GOT3 (cell line): ENCODE measurements at places on chromosomes 2 and 18.

DNA sequence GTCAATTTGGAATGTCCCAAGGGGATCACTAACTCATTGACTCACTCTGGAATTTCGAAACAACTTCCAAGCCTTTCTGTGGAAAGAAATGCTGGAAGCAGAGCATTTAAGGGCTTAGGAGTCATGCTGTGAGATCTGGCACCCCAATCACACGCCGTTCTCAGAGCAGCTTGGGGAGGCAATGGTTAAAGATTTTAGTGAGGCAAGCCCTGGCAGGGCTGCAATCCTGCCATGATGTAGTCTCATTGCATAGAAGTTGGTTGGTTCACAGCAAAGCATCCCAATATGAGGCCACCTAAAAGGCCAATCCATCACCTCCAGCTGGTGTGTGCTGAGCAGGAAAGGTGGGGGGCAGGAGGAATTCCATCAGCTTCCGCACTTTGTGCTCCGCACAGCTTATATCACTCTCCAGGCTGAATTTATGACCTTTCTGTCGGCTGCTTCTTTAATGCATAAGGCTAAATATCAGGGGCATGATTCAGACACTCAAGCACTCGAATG is 1043.9 kb upstream of the POU3F3 start:
- peak; percentile 28 for DNase-seq

- no peak for DNase-seq
These were observed 386.2 kb downstream of the PTPRM start for GRCh38 chr18:7953095-7953958.

GRCh38 chr2:162926907-162927306 is 88.3 kb upstream of the KCNH7 start:
- DNase-seq = no peak

DNA sequence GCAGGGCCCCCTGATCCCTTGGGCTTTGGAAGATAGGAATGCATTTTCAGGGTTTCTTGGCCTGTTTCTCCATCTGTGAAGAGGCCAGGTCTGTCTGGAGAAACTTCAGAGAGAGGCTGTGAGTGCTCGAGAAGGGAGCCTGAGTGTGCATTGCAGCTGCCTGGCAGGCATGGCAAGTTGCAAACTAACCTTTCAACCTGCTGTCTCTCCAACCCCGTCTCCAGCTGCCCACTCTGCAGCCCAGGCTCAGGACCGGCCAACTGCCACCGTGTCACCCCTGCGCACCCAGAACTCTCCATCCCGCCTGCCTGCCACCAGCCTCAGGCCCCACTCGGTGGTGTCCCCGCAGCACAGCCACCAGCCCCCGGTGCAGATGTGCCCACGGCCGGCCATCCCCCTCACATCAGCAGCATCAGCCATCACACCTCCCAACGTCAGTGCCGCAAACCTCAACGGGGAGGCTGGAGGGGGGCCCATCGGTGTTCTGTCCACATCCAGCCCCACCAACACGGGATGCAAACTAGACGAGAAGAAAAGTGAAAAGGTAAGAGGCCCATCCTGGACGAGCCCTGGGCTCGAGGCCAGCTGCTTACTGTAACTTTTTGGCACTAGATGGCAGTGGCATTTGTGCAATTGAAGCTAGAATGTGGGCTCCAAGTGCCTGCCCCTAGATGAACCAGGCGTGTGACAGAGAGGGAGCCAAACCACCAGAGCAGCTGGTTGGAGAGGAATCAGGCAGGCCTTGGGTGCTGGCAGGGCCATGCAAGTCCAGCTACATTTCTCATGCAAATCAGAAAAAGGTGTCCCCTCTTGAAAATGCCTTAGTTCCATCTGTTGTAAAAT is 164.6 kb downstream of the SEPTIN10 start:
- DNase-seq = no peak

- no peak for DNase-seq
These were observed 28.1 kb upstream of the ACTR3 start for GRCh38 chr2:113861740-113862139.

DNA sequence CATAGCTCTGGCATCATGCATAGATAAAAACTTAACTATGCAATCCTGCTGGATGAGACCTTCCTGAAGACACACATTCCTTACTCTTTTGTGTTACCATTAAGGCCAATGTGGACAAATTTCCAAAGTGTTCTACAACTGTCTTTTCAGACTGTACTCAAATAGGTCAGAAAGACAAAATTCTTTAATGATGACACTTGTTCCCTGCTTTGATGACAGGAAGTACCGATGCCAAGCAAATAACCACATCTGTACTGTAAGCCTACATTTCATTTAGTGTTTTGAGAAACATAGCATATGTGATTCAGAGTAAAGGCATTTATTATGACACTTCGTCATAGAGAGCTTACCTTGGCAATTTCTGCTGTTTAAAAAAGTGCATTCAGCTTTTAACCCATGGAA is 55.0 kb downstream of the PMAIP1 start:
- no peak for DNase-seq

- DNase-seq = no peak
These were observed 137.7 kb upstream of the CYP1B1 start for GRCh38 chr2:38213619-38214167.

- DNase-seq = no peak
These were observed 639.9 kb upstream of the PIK3C3 start for GRCh38 chr18:41315134-41315533.

- no peak for DNase-seq
These were observed 16.6 kb downstream of the CYTIP start for GRCh38 chr2:157427003-157427921.

DNA sequence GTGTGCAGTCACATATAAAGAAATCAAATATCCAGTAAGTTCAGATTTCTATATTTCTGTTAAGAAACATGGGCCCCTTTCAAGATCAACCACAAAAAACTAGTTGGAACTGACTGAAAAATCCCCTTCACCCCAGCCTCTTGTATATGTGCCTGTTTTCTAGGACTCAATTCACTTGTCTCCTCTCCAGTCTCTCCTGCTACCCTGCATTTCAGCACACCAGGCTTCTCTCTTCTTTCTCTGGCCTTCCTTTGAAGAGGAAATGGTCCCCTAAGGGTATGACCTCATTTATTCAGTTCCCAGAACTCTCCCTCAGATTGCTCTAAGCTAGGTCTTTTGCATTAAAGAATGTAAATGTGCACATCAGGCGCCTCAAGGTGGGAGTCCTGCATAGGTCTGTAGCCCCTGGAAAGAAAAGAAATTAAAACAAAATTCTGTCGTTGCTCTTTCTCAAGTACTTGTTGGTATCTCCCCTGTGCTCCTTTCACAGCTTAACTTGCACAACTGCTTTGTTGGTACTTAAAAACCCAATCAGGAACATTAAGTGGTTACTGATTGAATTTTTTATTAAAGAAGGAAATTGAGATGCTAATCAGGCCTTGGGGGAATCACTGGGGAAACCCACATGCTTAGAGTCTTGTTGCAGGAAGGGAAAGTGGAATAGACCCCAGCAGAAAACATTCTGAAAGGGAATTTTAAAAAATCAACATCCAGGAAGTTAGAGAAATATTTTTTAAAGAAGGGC is 278.4 kb downstream of the AGPS start:
- DNase-seq = no peak

GRCh38 chr2:67142071-67142470 is 255.1 kb upstream of the ETAA1 start:
- no peak for DNase-seq

DNA sequence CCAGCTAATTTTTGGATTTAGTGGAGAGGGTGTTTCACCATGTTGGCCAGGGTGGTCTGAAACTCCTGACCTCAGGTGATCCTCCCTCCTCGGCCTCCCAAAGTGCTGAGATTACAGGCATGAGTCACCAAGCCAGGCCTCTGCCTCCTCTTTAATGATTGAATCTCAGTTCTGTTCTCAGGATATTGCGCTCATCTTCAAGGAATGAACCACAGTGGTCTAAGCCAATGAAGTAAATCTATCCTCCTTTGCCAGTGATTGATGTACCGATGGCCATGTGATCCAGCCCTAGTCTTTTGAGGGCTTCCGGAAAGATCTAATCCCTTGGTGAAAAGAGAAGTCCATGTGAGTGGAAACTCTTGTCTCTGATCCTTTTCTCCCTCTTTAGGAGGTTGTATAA is 48.6 kb downstream of the POLE4 start:
- no peak for DNase-seq

DNA sequence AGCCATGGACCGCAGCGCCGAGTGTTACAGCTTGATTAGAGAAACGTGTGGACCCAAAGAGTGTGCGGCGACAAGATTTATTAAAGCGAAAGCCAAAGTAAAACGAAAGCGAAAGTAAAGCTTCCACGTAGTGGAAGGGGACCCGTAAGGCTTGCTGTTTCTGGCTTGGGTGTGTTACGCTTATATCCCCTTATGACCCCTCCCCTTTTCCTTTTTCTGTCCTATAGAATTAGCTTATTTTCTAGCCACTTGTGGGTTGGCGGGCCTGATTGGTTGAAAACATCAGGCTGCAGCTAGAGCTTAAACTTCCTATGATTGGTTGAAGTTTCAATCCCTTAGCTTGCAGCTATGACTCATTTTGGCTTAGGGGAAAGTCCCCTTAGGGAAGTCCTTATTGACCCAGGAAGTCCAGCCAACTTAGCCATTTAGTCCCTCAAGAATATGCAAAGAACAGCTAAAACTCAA is 969.7 kb downstream of the DCDC2C start:
- DNase-seq = peak; percentile 14

DNA sequence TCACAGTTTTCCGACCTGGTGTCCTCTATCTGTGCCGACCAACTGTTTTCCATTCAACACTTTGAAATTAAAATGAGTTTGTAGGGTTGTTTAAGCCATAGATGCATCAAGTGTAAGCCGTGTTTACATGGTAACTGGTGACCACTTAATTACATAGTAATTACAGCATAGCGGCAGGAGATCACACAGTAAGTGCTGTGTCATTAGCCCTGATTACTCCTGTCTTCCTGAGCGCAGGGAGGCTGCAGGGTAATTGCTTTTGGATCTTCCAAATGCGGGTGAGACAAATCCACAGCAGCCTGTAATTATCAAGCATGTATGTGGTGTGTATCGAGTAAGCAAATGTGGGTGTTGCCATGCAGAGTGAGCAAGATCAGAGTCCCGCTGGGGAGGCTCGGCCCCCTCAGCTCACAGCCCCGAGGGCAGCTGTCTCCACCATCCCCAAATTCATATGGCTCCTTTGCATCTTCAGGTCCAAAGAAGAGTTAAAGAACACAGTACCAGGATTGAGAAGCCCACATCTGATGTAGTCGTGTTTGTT is 71.5 kb upstream of the HDAC4 start:
- no peak for DNase-seq

DNA sequence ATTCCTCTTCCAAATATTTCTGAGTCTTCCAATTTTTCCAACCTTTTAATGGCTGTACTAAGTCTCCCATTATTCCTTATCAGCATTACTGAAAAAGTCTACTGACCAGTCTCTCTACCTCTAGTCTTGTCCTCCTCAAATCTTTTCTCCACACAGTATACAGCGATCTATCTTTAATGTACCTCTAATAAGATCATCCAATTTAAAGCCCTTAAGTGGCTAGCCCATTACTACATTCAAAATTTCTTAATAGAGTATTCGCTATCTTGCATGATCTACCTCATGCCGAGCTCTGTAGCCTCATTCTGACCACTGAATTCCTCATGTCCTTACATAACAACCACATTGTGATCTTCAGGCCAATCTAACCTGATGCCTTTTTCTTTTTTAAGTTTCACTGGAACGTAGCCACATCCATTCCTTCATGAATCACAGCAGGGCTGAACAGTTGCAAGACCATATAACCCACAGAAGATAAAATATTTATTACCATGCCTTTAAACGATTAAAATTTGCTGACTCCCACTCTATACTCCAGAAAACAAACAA is 57.9 kb downstream of the SLC66A3 start:
- no peak for DNase-seq

DNA sequence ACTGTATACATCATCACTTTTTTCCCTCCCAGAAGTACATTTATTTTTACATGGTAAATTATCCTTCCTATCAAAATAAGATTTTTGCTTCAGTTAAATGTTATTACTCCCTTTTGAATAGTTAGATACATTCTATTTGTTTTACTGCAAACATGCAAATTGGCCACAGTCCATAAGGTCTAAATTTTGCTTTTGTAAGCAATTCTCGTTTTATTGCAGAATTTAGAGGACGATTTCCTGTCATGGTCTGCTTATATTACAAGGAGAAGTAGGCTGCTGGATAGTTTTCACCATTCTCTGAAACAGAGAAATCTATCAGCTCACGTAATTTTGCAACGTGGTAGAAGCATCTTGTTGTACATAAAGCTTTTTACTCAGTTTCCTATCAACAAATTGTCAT is 1632.5 kb downstream of the LRP1B start:
- no peak for DNase-seq

DNA sequence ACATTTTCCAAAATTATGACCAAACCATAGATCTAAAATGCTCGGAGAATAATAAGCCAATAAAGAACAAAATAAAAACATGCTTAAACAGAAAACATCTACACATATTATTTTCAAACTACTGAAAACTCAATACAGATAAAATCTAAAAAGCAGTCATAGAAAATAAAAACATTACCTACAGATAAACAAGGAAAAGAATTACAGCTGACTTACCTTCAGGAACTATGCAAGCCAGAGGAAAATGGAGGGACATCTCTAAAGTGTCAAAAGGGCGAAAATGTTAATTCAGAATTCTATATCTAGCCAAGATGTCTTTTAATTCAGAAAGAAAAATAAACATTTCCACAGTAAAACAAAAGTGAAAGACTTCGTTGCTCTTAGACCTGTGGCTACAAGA is 112.9 kb upstream of the GYPC start:
- no peak for DNase-seq

DNA sequence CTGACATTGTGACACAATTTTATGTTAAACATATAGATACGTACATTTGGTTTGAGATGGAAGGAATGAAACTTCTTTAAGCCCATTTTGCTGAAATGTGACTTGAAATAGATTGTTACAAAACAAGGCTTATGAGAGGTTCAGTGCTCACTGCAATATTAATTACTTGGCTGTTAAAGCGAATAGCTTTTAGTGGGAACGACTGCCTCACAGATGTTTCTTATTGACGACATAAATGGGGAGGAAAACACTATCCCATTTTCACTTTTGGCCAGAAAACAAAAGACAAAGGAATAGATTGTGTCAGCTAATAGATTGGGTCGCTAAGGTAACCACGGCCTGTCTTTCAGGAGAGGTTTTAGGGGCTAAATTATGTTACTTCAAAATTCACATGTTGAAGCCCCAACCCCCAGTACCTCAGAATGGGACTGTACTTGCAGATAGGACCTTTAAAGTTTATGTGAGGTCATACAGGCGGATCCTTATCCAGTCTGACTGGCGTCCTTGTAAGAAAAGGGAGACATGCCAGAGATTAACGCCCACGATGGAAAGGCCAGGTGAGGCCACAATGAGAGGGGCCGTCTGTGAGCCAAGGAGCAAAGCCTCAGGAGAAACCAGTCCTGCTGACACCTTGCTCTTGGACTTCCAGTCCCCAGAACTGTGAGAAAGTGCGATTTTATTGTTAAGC is 10.8 kb downstream of the INPP1 start:
- DNase-seq = no peak

GRCh38 chr2:168002021-168002553 is 245.3 kb downstream of the STK39 start:
- DNase-seq = no peak

GRCh38 chr2:16400127-16400623 is 265.5 kb downstream of the CYRIA start:
- no peak for DNase-seq

- DNase-seq = no peak
These were observed 77.1 kb downstream of the SPATS2L start for GRCh38 chr2:200383380-200384110.

GRCh38 chr2:241506793-241507429 is 1.5 kb downstream of the STK25 start:
- no peak for DNase-seq

GRCh38 chr2:239397931-239398471 is 2.8 kb downstream of the HDAC4 start:
- no peak for DNase-seq

- no peak for DNase-seq
These were observed 472.2 kb upstream of the DCC start for GRCh38 chr18:51867767-51868166.
